ENCODE measurements at places on chromosomes 7 and 10. TPM values are rescaled to one million over a fixed set of nuclear protein-coding genes. Genes with fewer than 3 reads are reported as not detected.

DNA sequence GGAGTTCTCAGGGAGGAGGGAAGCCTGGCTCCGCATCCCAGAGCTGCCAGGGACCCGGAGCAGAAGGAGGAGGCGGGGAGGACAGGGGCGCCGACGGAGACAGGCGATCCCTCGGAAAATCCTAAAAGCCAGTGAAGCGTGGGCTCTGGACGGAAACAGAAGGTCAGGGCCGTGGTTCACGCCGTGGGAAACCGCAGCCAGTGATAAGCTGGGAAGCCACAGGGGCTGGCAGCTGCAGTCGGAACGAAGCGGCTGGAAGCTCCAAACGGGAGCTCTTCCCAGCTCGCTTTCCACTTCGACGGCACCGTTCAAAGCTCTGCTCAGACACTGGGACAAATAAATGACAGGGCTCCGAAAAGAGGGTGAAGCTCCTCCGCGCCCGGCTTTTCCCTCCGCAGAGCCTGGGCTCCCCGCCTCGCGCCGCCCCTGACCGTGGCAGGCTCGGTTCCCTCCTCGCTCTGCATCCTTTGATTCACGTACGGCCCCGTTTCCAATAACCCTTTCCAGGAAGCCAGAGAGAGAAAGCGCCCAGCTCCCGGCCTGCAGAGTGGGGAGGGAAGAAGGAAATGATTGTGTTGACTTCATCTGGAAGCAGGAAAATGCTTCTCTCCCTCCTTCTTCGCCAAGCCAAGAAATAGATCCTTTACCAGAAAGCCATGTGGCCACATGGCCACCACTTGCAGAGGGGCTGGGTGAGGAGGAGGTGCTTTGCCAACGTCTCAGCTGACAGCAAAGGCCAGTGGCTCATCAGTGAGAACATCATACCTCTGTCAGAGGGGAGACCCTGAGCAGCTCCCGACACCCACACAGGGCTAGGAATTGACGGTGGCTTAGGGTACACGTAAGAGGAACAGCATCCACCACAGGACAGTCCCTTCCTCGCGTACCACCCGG lies 57.4 kb downstream of the ADRB1 start:
- peak; percentile 60 for DNase-seq

- DNase-seq: no peak
Measured at GRCh38 chr7:15490291-15490690, 71.5 kb downstream of the AGMO start.

DNA sequence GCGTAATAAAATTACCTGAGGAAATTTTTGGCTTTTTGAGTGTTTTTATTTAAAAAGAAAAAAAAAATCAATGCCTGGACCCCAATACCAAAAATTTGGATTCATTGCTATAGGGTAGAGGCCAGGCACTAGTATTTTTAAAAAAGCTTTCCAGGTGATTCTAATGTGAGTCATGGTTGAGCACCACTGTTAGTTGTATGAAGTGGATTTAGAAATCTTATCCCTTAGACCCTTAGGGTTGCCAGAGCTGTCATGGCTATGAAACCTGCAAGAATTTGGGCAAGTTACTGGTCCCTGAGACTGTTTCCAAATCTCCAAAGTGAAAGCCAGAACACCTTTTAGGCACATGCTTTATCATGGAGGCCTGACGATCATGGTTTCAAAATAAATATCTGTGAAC lies 262.5 kb downstream of the AHR start:
- DNase-seq: no peak

DNA sequence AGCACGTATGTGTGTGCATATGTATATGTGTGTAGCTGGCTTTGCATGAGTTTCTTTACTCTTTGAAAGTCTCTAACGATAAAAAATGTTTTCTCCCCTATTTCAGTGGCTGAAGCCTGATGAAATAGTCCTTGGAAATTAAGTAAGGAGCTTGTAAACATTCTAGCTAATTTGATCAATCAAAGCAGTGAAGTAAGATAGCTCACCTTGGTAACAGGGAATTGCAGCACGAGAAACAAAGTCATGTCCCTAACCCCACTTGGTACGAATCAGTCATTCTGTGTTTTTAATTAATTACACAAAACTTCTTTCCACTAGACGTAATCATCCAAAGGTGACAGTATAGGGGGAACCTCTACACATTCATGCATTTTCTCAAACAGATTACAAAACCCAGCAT lies 41.5 kb downstream of the GPR37 start:
- no peak for DNase-seq

Gene SEMA3C
- total RNA-seq: 2.1 TPM

- peak; percentile 46 for DNase-seq
Measured at GRCh38 chr7:882336-883035, 6.1 kb downstream of the GET4 start.

All from H7 (cell line).